ENCODE measurements at places on chromosomes 16 and 17. TPM values are rescaled to one million over a fixed set of nuclear protein-coding genes. Genes with fewer than 3 reads are reported as not detected.

Gene UTP4
- 19.6 TPM for total RNA-seq

Gene DHODH
- 6.9 TPM for total RNA-seq

- no peak for DNase-seq
Observed at GRCh38 chr17:60601447-60602384, 1.7 kb downstream of the PPM1D start.

DNA sequence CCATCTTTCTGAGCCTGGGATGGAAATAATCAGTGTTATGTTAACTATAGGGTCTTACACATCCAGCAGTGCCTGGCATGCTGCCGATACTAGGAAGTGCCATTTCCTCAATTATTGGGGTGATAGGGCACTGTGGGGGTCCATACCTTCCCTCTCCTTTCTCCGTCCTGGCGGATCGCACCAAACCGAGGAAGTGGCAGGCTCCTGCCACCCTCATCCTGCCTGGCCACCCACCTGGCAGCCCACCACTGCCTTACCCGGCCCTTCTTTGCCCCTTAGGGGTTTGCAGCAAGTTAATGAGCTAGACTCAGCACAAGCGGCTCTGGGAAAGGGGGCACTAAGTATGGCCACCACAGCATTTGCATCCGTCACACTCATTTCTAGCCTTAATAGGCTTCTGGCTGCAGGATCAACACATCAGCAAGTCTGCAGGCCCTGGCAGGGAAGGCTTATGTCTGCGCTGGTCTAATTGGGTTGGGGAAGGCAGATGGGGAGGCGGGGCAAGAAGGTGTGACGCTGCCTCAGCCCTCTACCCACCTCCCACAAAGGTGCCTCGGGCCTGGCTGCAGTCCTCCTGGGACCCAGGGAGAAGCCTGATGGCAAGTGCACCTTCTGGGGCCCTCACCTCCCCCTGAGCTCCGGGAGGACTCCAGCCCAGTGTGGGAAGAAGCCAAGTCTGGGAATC, 28.6 kb downstream of the DCAKD start:
- DNase-seq = no peak

- no peak for DNase-seq
Observed at GRCh38 chr16:89821438-89822187, 5.2 kb upstream of the FANCA start.

DNA sequence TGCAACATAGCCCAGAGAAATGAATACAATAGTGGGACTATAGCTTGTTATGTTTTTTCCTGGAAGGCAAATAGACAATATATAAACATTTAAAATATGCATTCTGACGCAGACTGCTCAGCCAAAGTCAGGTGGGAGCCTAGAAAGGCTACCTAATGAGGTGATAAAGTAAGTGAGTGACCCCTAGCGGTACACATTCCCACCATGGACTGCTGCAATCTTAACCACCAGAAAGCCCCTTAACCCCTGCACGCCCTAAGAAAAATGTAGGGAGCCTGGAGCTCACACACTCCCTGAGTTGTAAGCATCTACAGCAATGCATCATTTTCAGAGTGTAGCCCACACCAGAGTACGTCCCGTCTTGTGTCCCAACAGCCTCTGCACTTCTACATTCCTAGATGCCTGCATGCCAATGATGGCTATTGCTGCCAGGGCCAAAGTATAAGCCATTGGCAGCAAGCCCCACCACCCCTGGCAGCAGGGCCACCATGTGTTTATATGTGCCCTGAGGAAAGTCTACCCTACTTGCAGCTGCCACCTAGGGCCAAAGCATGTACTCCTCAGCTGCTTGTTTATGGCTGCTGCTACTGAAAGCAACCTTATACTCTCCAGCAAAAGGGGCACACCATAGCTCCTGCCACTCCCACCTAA, 127.6 kb downstream of the KIF2B start:
- DNase-seq = no peak
